ENCODE measurements at places on chromosomes 2 and 18. TPM values are rescaled to one million over a fixed set of nuclear protein-coding genes. Genes with fewer than 3 reads are reported as not detected.

MYL1 gene
- not detected for total RNA-seq

RGPD4 gene
- not detected for total RNA-seq

NT5C1B gene
- total RNA-seq = not detected

ABCB11 gene
- total RNA-seq = under 0.01 TPM

ITSN2 gene
- 102 TPM for total RNA-seq

Data from bladder microvascular endothelial cell (primary cell).